ENCODE measurements at places on chromosomes 3 and 15.

GRCh38 chr3:148510561-148510960, 187.1 kb upstream of the AGTR1 start:
- DNase-seq: no peak

DNA sequence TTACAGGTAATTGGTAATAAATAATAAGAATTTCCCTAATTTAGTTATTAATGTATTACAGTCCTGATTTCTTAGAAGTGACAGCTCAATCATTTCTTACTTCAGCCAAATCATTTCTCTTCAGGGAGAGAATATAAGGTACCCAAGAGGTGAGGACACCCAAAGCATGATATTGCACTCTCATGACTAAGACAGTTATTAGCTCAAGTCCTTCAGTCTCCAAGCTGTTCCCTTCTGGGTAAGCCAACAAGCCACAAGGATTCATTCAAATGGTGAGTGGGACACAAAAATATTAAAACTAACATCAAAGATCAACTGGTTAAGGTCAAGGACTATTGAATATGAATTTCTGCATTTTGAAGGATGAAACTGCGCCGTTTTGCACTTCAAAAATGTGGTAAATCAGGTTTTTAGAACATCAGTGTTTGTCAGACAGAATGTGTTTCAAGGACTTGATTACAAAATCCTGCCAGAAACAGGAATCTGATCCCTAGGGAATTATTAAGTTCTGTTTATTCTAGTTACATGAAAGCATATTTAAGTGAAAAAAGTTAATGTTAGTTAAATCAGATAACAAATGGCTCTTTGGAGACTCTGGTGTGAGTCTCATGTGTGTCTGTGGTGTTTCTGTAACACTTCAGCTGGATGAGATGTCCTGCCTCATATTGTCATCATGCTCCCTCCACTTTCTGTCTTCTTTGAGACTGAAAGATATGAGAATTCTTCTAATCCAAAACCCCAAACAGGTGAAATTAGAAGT, 101.7 kb upstream of the COL8A1 start:
- no peak for DNase-seq

- DNase-seq: no peak
Measured at GRCh38 chr3:196736670-196737374, 2.8 kb upstream of the PAK2 start.

GRCh38 chr3:22007368-22007767, 256.4 kb upstream of the ZNF385D start:
- no peak for DNase-seq

GRCh38 chr3:68163968-68164367, 509.6 kb upstream of the SUCLG2 start:
- no peak for DNase-seq

DNA sequence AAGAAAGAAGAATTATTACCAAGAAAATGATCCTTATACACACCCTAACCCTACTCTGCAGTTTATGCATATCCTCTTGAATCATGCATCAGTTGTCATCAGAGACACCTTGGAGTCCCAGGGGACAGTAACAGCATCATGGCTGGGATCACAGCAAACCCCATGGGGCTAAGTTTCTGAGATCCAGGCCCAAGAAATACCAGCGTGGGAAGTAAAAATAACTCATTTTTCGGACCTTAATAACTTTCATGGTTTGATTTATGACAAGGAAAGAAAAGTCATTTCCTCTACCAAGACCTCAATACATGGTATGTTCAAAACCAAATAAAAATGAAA, 38.8 kb upstream of the B3GNT5 start:
- no peak for DNase-seq

DNA sequence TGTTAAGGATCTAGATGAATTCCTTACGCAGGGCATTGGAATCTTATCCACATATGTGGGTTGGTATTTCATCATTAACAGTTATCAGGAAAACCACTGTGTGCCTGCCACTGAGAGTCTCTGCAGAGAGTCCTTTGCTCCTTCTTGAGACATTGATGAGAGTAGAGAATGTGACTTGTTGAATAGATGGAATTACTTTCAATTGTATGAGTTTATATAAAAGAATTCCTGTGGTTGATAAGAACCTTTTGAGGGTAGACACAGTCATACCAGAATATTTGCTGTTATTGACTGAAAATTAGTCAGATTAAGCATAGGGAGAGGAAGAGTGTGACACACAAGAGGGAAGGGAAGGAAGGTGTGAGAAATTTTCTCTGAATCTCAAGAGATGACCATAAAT, 30.8 kb downstream of the ARHGEF26 start:
- no peak for DNase-seq

GRCh38 chr3:128131897-128132646, 8.5 kb upstream of the RUVBL1 start:
- DNase-seq: no peak

DNA sequence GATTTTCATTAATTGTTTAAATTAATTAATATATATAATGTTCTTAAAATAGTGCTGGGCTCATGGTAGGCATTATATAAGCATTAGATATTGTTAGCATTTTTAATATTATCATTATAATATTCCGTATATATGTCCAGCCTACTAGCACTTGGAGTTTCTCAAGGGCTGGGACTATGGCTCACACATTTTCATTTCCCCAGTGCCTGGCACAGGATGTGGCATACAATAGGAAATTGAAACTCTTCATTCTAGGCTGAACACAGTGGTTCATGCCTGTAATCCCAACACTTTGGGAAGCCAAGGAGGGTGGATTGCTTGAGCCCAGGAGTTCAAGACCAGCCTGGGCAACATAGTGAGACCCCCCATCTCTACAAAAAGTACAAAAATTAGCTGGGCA, 170.4 kb downstream of the RSL24D1 start:
- DNase-seq: no peak

- DNase-seq: no peak
Measured at GRCh38 chr15:36175186-36175740, 404.2 kb upstream of the CDIN1 start.

GRCh38 chr3:39124876-39125840, 17.7 kb downstream of the TTC21A start:
- no peak for DNase-seq

DNA sequence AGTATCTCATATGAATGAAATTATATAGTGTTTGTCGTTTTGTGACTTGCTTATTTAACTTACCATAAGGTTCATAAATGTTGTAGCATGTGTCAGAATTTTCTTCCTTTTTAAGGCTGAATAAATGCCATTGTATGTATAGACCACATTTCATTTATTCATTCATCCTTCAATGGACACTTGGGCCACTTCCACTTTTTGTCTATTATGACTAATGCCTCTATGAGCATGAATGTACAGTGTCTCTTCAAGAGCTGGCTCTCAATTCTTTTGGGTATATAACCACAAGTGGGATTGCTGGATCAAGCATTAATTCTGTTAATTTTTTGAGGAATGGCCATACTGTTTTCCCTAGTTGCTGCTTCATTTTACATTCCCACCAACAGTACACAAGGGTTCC, 156.1 kb downstream of the VPS8 start:
- DNase-seq: no peak
